T-helper 9 cell (primary cell): ENCODE measurements at places on chromosomes 11 and 22.

- no peak for DNase-seq
Measured at GRCh38 chr11:453564-453963, 3.5 kb downstream of the PTDSS2 start.

DNA sequence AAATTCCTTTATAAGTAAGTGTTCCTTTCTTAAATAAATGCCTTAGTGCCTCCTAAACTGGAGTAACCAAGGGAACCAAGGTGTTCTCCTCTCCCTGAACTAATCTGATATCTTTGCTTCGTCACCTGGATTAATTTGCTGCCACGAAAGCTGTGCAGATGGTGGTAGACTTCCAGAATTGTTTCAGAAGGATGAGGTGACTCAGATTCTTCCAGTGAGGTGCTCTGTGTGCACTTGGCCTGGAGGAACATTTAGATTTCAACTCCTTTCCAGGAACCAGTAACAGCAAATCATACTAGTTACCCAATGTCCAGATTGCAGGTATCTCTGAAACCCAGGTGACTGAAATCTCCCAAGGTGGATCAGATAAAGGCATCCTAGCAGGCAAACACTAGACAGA lies 181.9 kb downstream of the FAT3 start:
- DNase-seq, result no peak

DNA sequence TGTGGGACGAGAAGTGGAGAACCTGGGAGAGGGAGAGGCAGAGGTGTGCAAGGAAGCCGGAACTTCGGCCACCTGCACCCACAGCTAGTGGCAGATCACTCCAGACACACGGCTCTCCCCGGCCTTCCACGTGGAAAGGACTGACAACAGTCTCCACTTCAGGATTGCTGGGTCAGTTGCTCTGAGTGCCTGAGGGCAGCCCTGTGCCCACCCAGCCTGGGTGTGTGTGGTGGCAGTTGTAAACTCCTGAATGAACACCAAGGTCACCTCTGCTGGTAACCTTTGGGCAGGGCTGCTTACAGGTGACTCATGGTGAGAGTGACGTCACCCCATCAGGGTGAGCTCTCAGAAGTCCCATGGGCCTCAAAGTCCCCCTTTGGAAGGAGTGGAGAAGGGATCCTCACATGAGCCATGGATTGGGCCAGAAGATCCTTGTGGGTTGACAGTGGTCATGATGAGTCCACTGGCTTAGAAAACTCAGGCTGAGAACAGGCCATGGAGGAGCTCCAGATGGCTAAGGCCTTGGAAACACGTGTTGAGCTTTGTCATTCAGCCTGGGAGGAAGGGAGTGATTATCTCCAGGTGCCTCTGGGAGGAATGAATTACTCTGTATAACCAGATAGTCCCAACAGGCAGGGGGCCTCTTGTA lies 71.3 kb downstream of the BCR start:
- no peak for DNase-seq

DNA sequence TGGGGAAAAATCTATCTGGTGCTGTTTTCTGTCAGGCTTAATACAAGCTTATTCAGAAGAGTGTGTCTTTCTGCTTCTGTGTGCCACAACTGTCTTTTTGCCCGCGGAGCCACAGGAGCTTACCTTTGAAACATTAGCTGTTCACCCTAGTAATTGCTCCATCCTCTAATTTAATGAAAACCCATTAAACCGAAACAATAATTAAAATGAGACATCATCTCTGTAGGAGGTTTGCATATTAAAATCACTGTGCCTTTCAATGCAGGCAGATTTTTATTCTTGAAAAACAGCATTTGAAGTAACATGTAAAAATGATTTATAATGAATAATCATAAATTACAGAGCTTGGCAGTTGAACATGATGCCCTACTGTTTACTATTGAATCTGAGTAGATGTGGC lies 102.3 kb downstream of the NELL1 start:
- no peak for DNase-seq

- DNase-seq, result no peak
Measured at GRCh38 chr11:57752954-57753353, 1.3 kb upstream of the BTBD18 start.

DNA sequence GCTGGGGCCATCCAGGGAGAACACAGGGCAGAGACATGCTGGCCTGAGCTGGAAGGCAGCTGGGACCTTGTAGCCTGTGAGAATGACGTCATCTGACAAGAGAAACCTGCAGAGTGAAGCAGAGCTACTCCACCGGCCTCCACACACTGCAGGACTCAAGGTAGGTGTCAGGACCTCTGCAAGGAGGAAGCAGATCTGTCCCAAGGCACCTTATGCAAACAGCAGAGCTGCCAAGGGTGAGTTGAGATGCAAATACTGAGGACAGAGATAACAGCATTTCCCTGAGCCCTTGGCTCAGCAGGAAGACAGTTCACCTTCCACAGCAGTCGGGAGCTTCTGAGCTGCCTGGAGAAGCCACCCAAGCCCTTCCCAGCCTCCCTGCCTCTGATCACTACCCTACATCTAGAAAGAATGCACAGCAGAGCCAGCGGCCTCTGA lies 51.9 kb upstream of the IGSF9B start:
- DNase-seq, result no peak

DNA sequence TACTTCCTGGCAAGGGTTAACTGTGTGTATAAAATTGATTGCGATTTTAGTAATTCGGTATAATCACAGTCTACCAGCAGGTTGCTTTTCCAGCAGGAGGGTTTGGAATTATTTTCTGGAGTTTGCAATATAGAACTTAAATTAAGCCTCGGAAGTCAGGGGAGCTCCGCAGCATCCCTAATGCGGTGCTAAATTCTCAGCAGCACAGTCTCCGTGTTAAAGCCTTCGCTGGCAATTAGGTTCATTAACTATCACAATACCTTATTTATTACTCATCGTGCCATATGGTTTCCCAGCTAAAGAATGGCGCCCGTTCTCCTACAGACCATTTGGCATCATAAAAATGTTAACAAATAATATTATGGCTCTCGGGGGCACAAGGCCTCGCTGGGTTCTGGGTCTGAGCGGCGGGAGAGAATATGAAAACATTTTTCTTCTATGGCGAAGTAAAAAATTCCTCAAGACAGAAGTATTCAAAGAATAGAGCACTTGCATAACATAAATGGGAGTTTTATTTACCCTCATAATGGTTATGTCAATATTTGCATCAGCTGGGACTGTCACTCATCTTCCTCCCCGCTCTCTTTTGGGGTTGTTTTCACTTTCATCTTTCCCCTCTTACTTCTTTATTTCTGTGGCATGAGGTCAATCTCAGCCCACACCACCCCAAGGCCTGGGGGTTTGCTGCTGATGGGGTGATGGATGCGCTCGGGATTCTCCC lies 28.1 kb upstream of the ZBTB16 start:
- DNase-seq, result no peak

- DNase-seq, result no peak
Measured at GRCh38 chr22:42664976-42665831, 16.0 kb upstream of the CYB5R3 start.

- DNase-seq, result no peak
Measured at GRCh38 chr11:122115524-122116379, at the start of gene BLID. TSS of gene BLID (minus strand) at chr11:122116215. CDS start at chr11:122115922, 293 bp downstream.

DNA sequence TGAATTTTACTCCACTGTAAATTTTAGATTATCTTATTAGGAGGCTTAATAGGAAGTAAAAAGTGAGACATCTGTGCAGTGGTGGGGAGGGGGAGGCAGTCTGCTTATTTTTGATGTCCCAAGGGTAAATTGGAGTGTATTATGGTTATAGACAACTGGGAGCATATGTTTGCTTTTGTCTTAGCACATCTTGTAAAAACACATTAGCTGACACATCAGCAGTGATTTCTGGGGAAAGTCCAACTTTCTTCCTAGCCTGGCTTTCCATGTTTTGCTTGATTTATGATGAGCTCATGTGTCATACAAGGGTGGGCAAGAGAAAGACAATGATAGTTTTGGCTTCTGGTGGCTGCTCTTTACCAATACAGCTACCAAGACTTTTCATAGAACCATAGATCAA lies 4.0 kb downstream of the ANO3 start:
- DNase-seq, result no peak

DNA sequence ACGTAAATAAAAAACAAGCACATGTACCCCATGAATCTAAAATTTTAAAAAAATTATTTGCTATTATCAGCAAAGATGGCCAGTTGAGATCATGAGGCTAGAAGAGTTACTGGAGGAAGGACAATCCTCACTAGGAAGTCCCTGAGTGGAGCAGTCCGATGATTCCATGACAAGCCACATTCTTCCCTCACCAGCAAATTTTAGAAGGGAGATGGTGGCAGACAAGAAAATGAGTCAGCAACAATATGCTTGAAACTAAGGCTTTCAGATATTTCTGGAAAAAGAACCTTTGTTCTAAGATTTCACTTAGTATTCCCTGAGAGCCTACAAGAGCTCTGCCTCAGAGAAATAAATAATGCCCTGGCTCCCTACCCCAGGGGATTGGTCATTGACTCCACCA lies 34.9 kb downstream of the P4HA3 start:
- DNase-seq, result no peak

DNA sequence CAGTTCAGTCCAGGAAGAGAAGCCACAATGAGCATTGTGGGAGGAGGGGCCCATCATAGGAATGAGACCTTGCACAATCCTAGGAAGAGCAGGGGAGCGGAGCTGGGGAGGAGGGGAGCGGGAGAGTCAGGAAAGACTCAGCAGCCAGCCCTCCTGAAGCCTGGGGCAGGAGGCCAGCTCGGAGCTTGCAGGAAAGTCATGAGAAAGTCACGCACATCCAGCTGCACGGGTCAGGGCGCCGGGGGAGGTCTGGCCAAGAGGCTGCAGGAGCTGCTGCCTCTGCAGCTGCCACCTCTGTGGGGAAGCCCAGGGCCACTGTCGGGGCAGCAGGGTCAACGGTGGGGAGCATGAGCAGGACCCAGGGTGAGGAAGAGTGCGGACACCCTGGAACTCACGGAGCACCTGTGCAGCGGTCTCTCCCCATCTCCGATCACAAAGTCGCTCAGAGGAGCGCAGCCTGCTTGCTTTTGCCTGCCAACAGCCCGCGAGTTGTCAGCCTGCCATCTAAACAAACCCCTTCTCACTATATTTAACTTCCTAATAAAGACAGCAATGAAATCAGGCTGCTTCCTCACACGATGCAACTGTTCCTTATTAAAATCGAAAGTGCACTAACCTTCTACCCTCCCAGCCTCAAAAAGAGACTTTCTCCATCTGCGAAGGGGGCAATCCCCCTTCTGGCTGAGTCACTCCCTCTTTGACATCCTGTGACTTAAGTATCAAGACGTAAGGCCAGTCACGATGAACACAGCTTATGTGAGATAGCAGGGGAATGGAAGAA lies 52.9 kb upstream of the RTL6 start:
- DNase-seq, result no peak

GRCh38 chr11:32918427-32918826 lies 25.8 kb downstream of the QSER1 start:
- DNase-seq, result no peak

- DNase-seq, result no peak
Measured at GRCh38 chr11:120254788-120255518, 15.0 kb downstream of the POU2F3 start.

DNA sequence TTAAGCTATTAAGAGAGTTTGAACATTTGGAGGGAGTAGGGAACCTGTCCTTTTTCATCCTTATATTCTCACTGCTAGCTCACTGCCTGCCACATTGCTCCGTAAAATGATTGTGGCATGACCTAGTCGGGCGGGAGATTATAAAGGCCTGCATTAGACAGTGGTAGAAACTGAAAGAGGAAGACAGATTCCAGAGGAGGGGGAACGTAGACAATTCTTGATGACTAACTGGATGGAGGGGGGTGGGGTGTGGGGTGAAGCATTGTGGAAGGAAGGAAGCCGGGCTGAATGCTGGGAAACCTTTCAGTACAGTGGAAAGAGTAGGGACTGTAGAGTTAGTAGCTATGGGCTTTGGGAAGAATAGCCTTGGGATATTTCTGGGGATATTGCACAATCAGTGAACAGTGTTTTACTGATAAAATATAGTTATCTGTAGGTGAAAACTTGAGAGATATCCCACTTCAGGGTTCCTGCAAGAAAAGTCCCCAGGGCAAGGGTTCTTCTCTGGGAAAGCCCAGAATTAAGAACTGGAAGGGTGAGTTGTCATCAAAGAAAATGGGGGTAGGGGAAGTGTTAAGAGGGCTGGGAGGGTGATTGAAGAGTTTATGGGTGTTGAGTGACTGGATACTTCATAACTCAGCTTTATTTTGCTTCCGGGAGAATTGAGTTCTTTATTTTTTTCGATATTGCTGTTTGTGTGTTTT lies 2.1 kb downstream of the MED15 start:
- DNase-seq, result peak; percentile 28

GRCh38 chr11:65663639-65664200 lies 1.0 kb upstream of the RELA start:
- no peak for DNase-seq

GRCh38 chr11:103920933-103921332 lies 115.5 kb upstream of the DDI1 start:
- DNase-seq, result no peak

DNA sequence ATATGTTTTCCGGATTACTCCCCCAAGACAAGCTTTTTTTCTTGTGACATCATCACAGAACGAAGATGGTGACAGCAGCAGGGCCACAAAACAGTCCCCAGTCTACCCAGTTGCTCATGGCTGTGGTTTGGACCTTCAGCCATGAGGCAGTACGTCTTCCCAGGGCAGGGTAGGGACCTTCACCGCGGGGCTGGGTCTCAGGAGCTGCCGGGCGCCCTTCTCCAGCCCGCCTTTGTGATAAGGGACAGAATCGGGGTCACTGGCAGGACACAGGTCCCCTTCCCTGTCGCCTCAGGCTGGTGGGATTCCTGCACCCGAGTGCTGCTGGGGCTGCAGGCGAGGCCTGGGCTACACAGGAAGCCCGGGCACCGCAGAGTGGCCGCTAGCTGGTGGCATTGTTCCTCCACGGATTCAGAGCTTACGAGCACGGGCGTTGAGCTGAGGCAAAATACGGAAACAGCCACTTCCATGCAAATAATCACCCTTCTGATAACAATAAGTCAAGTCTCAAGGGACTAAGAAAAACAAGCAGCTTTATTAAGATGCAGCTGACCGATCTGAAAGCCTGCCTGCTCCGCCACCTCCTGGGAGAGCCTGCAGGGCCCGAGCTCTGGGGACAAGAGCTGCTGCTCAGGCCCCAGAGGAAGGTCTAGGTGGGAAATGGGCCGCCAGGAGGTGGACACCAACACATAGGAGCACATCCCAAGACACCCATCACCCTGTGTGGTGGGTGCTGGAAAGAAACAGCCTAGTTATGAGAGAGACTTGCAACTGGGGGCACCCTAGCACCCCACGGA lies 12.3 kb downstream of the TBX1 start:
- DNase-seq, result no peak

DNA sequence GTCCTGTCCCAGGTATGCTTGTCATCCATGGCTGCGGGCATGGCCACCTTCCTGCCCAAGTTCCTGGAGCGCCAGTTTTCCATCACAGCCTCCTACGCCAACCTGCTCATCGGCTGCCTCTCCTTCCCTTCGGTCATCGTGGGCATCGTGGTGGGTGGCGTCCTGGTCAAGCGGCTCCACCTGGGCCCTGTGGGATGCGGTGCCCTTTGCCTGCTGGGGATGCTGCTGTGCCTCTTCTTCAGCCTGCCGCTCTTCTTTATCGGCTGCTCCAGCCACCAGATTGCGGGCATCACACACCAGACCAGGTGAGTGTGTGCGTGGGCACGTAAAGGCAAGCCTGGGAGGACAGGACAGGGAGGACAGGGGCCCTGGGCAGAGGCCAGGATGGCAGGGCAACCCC lies 42.4 kb downstream of the SLCO2B1 start:
- no peak for DNase-seq
